ENCODE measurements at places on chromosomes 16 and 17.
A peak's percentile ranks its signal among the peaks of the same experiment; 100 is the strongest.

DNA sequence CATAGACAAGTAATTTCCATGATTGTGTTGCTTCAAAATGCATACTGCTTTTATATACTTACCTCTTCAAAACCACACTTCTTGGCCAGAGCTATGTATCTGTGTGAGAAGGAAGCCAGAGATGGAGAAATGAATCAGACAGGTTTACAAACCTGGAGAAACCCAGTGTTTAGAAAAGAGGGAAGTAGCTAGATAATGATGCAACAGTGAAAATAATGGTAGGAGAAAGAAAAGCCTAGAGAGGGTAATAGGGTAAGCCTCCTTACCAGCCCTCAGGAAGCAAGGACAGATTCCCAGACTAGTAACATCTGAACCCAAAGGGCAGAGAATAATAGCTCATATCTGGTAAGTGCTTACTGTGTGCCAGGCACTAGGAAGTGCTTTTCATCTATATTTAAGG is 250.3 kb upstream of the CDH11 start:
- no peak for DNase-seq

DNA sequence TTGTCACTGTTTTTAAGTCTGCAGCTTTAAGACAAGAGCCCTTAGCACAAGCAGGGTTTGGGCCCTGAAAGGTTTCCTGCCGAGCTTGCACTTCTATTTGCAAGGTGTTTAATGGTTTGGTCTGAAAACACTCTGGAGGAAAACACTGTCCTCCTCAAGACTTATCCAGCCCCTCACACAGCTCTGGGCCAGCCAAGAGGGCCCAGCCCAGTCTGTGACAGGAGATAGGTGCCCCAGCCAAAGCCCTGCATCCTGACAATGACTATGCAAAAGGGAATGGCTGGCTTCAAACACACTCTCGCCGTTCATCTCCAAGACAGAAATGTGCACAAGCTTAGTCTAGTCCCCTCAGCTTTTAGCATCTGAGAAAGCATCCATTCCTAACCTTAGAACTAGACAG is 26.9 kb downstream of the MPG start:
- DNase-seq, result no peak

GRCh38 chr17:45361976-45362375 is 45.2 kb upstream of the MAP3K14 start:
- DNase-seq, result no peak

- no peak for DNase-seq
These were observed 143.4 kb downstream of the MSI2 start for GRCh38 chr17:57399690-57400089.

DNA sequence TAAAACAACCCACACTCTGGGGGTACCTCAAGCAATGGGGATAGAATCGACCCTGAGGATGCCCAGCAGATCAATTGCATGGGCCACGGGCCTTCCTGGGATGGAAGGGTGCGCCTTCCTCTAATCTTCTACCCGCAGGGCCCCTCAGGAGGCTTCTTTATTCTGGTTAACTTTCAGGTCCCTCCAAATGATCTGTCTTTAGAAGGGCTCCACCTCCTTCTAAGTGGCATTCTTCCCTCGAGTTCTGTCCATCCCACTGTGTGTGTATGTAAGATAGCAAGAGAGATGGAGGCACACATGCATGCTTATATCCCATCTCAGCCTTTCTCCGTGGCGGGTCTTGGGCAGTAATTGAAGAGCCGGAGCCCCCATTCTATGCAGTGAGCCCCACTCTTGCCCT is 125.7 kb downstream of the MRM1 start:
- DNase-seq, result no peak

DNA sequence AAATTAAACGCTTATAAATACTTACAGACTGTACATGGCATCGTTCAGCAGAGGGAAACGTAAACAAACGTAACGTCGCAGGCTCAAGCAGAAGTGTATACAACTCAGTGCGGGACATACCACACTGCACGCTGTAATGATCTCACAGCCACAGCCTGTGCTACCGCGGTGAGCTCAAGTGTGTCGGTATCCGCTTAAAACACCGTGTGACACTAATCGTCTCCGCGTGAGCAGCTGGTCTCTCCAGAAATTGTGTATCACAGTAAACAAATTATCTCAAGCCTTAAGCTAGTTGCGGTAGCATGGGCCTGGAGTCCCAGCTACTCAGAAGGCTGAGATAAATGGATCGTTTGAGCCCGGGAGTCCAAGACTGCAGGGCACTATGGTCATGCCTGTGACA is 115.3 kb downstream of the ANKRD11 start:
- DNase-seq, result no peak

DNA sequence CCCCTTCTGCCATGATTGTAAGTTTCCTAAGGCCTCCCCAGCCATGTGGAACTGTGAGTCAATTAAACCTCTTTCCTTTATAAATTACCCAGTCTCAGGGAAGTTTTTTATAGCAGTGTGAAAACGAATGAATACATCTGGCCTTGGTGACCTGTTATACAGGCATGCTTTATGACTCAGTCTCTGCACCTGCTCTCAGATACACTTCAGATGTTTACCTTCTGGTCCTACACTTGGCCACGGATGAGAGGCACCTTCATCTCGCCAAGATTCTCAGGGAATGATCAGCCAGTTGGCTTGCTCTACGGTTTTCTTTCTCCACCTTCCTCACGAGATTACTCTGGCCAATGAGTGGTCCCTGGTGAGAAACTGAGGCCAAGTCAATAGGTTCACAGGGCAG is 304.7 kb downstream of the CA10 start:
- DNase-seq, result no peak

- no peak for DNase-seq
These were observed 40.0 kb downstream of the IL21R start for GRCh38 chr16:27441998-27442397.

- DNase-seq, result no peak
These were observed 126.0 kb upstream of the CIBAR2 start for GRCh38 chr16:85238233-85238647.

GRCh38 chr16:56362706-56363105 is 62.6 kb downstream of the AMFR start:
- DNase-seq, result no peak

DNA sequence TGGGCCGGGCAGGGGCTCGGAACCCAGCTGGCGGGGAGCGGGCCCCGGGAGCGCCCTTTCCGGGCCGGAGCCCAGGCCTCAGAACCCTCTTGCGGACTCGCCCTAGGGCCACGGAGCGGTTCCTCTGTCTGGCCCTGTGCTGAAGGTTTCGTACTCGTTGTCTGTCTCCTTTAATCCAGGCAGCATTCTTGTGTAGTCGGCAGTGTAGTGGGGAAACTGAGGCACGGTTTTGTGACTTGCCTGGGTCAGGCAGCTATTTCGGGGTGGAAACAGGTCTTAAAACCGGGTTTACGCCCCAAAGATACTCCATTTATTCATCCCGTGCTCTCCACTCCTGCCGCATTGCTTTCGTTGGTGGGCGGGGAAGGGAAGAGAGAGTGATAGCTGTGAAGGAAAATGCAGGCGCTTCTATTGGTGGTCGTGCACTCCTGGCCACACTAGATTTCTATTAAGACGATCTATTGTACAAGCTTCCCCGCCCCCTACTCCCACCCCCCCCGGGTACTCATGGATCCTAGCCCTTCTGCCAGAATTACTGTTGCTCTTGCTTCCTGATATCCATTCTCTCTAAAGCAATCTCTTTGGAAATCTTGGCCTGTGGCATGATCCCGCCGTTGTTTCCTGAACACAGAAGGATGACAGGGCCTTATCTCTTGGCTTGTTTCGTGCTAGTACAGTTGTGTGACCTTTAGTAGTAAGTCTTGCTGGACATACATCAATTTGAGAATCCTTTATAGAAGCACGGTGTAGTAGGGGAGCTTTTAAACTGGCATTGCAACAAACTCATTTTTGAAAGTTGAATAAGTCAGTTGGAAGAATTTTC is 751 bp downstream of the DCAF7 start:
- DNase-seq, result peak; percentile 24

GRCh38 chr16:69089091-69089910 is 16.2 kb upstream of the HAS3 start:
- DNase-seq, result peak; percentile 19

- no peak for DNase-seq
These were observed 43.4 kb downstream of the CYB5D2 start for GRCh38 chr17:4186357-4186881.

- no peak for DNase-seq
These were observed 34.4 kb downstream of the GPRC5B start for GRCh38 chr16:19850131-19850817.

DNA sequence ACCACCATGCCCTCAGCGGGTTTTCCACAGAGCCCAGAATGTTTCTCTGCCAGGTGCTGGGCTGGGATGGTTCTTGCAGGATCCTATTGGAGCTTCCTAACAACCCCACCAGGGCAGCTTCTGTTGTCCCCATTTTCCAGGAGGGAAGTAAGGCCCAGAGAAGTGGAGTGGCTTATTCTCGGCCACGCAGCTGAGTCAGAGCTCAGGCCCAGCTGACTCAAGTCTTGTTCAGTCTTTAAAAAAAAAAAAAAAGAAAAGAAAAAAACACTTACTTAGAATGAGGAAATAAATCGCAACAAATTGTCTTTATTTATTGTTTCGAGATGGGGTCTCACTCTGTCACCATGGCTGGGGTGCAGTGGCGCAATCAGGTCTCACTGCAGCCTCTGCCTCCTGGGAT is 413.0 kb downstream of the CPPED1 start:
- no peak for DNase-seq

DNA sequence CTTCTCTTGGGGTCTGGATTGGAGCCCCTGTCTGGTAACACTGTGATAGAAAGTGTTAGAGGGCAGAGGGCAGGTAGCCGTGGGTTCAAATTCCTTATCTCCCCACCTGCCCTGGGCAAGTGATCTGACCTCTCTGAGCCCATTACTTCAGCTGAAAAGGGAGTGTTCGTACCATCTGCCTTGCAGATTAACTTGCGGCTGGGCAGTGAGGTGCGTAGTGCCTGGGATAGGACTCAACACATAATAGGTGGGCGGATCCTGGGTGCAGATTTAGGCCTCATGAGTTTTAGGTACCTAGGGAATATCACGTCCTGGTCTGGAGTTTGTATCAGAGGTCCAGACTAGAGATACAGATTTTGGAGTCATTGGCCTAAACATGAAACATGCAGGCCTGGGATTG is 329.6 kb downstream of the CPPED1 start:
- no peak for DNase-seq

- peak; percentile 92 for DNase-seq
These were observed 4.3 kb downstream of the VAMP2 start for GRCh38 chr17:8158267-8159031.

DNA sequence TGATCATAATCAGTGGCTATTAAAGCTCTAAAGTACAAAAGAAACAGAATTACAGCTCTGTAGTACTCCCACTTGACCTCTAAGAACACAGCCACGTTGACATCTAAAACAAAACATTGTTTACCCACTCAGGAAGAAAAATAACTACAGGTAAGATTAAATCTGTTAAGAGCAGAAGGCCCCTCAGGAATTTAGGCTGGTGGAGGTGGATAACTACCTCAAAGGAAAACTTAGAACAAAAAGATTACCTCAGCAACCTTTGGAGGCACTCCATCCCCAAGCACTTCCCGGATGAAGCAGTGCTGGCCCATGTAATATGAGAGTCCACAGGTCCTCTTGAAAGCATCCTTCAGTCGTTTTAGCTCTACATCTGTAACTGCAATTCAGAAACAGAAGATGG is 46.7 kb downstream of the USP32 start:
- no peak for DNase-seq

- no peak for DNase-seq
These were observed 1.7 kb downstream of the KSR1 start for GRCh38 chr17:27457731-27458523.

- DNase-seq, result peak; percentile 43
These were observed 711 bp downstream of the ALYREF start for GRCh38 chr17:81890447-81891302.

GRCh38 chr17:49987290-49987585 is 7.8 kb downstream of the DLX3 start:
- DNase-seq, result no peak
